Mammary microvascular endothelial cell (primary cell): ENCODE measurements at places on chromosomes 12 and 14. TPM values are rescaled to one million over a fixed set of nuclear protein-coding genes. Genes with fewer than 3 reads are reported as not detected.

The PLCZ1 gene
- total RNA-seq = not detected in 2 replicates

The SLC10A1 gene
- not detected in 2 replicates for total RNA-seq

The AREL1 gene
- total RNA-seq = 16.8 and 24.5 TPM in 2 replicates

The GZMB gene
- total RNA-seq = not detected in 2 replicates
